ENCODE measurements at places on chromosomes 1 and 21.

DNA sequence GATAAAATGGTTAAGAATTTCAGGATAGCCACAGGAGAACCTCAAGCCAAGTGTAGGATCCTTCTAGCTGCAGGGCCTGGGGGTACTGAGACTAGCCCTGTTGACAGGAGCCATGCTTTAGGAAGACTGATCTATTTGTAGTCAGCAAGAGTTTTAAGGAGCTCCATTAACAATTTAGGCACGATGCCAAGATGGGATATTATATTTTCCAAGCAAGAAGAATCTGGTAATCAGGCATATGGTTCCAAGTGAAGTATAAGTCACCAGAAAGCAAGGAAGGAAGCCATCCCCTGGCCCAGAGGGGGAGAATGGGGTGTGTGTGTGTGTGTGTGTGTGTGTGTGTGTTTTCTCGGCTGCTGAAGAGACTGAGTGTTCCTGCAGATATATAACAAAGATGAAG, 7.0 kb downstream of the IFNAR2 start:
- DNase-seq: no peak

DNA sequence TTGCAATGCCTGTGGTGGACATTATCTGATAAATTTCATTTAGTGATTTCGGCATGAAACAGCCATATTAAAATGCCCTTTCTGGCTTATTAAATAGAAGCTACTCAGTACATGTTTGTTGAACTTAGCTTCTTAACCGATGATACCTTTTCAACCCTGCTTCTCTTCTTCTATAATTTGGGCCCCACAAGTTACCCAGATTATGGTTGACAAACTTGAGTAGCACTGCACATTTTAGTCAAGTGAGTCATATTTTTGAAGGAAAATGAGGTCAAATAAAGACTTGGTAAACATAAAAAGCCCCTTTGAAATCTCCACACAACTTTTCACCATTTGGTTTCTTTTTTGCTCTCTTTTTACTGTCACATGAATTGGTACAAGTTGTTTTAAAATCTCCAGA, 33.8 kb downstream of the GIPC2 start:
- DNase-seq: no peak

DNA sequence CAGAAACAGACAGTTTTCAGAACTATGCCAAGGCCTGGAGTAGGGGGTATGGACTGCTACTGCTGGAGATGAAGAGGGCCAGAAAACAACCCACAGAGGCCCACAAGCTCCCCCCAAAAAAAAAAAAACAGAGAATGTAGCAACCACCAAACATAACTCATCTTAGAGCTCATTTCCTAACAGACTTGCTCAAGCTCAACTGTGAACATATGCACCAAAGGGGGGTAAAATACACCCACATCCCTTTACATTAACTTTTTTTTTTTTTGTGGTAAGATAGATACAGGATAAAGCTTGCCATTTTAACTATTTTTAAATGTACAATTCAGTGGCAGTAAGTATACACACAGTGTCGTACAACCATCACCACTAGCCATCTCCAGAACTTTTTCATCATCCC, 36.0 kb downstream of the SEC16B start:
- no peak for DNase-seq

DNA sequence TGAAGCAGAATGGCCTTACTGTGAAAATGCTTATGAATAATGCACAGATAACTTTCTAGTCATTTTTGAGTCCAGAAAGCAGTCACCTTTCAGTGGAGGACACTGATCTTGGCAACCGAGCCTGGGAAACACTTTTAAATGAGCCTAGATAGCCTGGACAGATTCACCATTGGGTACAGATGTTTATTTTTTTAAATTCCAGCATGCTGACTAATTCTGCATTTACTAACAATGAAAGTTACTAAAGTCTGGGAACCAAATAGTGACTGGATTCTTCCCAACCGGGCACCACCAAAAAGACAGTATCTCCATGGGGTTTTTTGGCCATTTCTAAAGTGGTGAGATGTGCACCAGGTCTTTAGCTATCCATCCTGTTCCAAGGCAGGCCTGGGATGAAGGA, 3.3 kb upstream of the FMOD start:
- no peak for DNase-seq

DNA sequence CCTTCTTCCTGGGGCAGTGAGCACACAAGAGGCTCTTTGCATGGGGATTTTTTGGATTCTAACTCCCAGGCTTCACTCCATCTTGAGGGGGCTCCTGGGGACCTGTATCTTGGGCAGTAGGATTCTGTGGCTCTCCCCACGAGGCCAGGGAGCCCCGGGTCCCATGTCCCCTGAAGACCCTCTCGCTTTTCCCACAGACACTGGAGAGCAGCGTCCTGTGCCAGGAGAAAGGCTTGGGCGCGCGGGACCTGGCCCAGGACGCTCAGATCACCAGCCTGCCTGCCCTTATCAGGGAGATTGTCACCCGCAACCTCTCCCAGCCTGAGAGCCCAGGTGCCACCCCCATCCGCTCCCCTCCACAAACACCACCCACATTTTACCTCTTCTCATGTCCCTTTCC, 735 bp downstream of the CROCC start:
- no peak for DNase-seq

DNA sequence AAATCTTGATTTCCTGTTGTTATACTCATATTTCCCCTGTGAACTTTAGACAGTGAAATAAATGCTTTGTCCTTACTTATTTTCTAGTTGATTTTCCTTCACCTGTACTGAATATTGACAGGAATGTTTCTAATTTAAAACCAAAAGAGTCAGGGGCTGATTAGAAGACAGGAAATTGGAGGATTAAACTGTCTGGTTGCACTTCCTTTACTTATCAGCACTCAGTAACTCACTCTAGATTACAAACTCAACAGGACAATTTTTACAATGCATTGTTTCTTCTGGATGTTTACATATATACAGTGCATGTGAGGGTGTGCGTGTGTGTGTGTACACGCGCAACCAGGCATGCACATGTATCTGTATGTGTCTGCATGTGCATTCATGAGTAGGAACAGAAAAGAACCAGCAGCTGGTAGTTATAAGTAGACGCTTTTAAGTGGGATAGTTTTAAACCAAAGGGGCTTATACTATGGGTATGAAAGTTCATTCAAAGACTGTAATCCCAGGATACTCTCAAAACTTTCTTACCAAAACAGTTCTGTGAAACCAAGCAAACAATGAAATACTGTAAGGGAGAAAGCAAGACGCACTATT, 212.0 kb upstream of the NFIA start:
- DNase-seq: no peak

DNA sequence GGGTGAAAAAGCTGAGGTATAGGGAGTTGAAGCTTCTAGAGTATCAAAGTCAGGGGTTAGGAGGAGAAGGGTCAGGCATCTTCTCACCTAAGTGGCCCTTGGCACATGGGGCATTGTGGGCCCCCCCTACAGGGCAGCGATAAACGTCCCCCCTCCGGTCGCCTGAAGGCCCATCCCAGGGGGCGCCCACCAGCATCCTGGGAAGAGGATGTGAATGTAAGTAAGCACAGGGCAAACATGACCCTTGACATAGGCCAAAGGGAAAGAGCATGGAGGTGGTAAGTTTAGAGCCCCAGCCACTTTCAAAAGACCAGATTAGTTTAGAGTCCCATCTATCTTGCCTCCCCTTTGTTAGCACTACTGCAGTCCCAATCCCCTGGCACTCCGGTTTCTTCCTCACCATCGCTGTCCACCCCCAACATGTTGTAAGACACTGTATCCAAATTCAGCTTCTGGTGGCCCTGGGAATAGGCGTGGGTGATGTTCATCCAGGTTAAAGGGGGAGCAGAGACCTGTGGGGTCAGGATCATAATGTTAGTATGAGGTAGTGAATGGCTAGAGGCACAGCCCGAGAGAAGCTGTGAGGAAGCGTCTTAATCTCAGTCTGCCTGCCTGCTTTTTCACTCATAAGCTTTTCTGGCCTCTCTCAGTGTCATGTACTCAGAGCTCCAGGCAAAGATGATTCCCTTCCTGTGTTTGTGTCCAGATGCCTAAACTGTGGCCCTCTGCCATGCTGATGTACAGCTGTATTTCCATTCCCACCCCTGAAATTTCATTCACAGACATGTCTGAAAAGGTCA, 2.7 kb downstream of the ITGA10 start:
- no peak for DNase-seq

DNA sequence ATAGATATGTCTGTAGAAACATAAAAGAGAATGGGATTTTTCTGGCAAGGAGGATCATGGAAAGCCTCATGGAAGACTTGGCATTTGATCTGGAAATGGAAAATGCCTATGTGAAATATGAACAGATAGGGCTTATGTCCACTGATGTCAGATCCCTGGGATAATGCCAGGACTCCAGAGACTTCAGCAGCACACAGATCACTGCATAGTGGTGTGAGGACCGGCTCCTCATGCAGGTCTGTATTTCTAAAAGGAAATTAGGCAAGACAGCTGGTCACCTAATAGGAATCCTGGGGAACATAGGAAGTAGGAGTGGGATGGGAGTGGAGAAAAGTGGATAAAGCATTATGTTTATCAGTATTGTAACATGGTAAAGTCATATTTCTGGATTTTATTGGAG, 56.8 kb upstream of the IPO9 start:
- no peak for DNase-seq

DNA sequence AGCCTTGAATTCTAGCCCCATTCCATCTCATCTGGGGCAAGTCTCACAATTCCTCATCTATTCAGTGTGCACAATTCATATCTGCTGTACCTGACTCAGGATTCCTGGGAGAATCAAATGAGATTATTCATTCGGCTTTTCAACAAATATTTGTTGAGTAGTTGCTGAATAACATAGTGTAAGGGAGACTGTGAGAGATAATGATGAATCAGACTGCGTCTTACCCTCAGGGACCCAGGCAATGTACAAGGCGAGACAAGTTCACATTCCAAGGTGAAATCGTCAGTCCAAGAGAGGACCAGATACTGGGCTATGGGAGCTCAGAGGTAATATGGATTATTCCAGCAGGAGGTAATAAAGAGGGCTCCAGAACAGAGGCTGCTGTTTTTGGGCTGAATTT, 67.8 kb upstream of the SMYD2 start:
- DNase-seq: no peak

GRCh38 chr1:188402986-188403385, 1574.2 kb downstream of the PLA2G4A start:
- no peak for DNase-seq

DNA sequence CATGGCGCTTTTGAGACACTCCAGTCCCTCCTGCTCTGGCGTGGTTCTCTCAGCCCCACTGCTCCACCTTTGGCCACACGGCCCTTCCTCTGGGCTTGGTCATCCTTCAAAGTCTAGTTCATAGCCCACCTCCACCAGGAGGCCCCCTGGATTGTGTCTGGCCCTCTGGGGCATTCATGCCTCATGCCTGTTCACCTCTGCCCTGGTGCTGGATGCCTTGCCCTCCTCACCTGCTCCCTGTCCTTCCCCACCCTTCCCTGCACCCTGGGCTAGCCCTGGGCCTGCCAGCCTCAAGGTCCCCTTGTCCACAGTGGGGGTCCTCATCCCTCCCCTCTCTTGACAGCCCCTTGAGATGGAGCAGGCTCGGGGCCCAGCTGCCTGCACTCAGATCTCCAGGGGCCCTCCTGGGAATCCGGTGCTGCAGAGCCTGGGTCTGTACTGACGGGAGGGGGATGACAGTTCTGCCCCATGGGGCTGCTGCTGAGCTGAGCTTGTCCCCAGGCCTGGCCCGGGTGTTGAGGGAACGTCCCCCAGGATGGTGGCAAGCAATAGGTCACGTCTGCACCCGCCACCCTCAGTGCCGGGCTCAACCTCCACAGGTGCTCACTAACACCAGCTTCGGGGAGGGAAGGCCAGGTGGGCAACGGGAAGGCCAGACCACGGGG, 18.4 kb downstream of the PRXL2B start:
- peak; percentile 6 for DNase-seq

DNA sequence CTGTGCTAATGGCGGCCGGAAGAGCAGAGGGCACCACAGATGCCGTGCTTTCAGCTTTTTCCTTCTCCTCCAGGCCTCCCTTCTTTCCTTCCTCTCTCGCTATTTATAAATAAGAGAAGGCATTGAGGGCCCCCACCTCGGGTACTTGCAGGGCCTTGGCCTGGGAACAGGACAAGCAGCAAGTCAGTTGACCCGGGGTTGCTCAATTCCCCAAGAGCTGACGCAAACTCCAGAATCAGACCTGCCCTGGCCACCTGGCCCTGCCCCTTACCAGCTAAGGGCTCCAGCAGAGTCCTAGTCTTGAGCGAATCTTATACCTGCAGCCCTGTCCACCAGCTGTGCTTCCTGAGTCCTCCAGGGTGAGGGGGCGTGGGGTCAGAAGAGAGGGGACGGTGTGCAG, 13.5 kb downstream of the TNFRSF1B start:
- DNase-seq: peak; percentile 66

DNA sequence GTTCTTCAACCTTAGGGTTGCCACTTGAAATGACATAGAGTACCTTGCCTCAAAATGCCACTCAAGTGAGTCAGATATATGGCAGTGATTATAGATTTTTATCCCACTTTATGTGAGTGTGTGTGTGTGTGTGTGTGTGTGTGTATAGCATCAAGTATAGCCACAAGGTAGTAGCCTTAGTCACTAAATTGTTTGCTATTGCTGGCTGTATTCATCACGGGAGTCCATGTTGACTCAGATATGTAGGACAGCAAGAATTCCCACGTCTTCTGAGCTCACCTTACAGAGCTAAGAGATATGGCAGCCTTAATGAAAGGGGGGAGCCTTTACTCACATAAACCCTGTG, 9.3 kb downstream of the ETS2 start:
- no peak for DNase-seq

DNA sequence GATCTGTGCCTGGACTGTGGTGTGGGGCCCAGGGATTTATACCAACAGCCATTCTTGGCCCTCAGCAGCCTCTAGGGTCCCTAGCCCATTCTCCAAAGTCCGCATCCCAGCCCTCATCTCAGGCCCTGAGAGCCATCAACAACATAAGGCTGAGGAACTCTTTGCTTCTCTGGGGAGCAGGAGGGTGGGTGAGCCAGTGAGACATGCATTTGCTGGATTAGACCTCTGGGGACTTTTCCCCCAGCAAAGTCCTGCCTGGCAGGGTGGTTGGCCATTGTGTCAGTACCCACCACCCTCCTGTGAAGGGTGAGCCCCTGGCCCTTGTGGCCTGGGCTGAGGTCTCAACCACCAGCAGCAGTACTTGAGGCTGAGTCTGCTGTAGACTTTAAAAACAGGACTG, 24.2 kb upstream of the FAM20B start:
- no peak for DNase-seq

DNA sequence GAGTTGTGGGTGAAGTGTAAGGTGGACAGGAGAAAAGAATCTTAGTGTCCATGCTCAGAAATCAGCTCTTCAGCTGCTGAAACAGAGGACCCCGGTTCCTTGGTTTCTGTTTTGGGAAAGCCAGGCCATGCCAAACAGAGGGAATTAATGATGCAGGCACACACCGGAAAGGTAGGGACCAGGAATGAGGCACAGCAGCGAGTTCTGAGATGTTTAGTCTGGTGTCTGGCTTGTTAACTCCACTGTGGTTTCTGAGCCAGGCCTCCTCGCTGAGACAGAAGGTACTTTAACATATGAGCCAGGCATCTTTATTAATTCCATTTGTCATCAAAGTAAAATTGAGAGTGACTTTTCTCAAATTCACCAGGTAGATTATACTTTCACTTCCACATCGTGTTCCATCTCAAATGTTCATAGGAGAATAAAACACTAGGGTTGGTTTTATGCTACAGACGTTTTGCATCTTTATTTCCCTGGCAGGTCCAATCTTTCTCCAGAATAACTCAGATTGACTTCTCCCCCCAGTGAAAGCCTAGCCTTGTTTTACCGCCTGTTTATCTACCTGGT, 23.5 kb downstream of the LRRC8D start:
- DNase-seq: no peak

GRCh38 chr1:202615501-202616354, 94.5 kb downstream of the SYT2 start:
- DNase-seq: peak; percentile 20

- DNase-seq: no peak
These were observed 35.4 kb downstream of the AK2 start for GRCh38 chr1:33001282-33001681.

- no peak for DNase-seq
These were observed 27.5 kb downstream of the KCNC4 start for GRCh38 chr1:110237386-110238152.
